ENCODE measurements at places on chromosomes 7 and 10.

DNA sequence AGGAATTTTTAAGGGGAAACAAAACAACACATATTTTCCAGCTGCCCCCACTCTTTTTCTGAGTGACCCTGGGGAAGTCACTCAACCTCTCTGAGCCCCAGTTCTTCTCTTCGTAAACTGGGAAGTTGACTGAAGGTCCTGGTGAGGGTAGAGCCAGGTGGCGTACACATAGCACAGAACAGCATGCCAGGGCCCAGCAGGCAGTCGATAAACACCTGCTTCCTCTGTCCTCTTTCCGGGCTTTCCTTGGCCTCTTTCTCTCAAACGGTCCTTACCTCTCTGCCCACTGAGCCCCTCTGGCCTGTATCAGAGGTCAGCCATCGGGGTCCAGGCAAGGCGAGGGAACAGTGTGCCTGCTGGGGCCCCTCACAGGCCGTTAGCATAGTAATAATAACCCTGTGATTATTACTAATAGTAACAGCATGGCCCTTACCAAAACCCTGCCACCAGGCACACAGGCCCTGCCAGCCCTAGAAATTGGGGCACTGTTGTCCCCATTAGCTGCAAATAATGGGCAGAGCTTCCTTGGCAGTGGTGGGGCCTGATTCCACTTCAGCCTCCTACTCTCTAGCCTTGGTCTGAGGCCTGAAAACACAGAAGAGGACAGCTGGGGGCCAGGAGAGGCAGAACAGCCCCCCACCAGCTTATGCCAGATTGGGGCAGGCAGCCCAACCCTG lies 37.3 kb upstream of the SLC29A3 start:
- DNase-seq: no peak
- no peaks in the 10 kb centered on the region for H3K36me3 ChIP-seq
- H3K4me3 ChIP-seq: no peak overlapping the region
- H3K4me1 ChIP-seq: peaks cover 12% of the 10 kb centered on the region

GRCh38 chr7:158887594-158887993 lies 31.2 kb downstream of the DYNC2I1 start:
- H3K36me3 ChIP-seq: peaks cover 57% of the 10 kb centered on the region
- H3K4me3 ChIP-seq: no peak overlapping the region
- no peak overlapping the region for H3K27ac ChIP-seq
- no peaks in the 10 kb centered on the region for H3K27me3 ChIP-seq
- no peaks in the 10 kb centered on the region for H3K4me1 ChIP-seq
- DNase-seq: no peak

GRCh38 chr7:144982133-144982532 lies 146.3 kb upstream of the TPK1 start:
- DNase-seq: no peak
- H3K27ac ChIP-seq: no peak overlapping the region
- H3K27me3 ChIP-seq: peaks cover 1% of the 10 kb centered on the region

DNA sequence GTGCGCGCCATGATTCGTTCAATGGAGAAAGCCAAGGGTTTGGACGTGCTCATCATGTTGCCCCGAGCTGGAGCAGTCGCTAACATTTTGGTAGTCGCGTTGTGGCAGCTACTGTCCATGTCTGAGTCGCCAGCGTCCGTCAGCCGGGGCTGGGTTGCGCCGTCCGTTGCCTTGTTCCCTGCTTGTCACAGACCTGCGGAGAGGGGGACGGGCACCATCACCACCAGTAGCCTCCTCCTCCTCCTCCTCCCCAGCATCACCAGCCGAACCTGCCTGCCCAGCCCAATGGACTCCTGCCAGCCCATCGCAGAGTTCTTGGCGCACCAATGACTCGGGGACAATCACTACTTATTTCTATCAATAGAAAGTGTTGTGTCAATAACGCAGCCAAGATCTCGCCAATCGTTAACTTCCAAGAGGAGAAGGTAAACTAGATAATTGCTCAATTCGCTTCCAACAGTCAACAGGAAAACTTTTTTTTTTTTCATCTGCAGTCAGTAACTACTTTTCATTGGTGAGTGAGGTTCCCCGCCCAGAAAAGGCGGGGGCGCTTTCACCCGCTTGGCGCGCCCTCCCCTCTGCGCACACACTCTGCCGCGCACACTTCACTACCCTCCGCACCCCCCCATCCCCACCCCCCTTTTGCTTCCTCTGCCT lies at the start of gene FEZF1:
TSS of gene FEZF1 (minus strand) at position 432 of the 657 bp plus-strand sequence. CDS start at position 119, 313 bp downstream.
- H3K4me3 ChIP-seq: peak within 1 kb of the TSS; percentile 8
- DNase-seq: peak; percentile 84
- H3K36me3 ChIP-seq: peaks cover 12% of the 10 kb centered on the region
- H3K4me1 ChIP-seq: peaks cover 23% of the 10 kb centered on the region

- no peaks in the 10 kb centered on the region for H3K4me1 ChIP-seq
- no peak for DNase-seq
- H3K4me3 ChIP-seq: peak overlapping the region; percentile 96
- no peak overlapping the region for H3K27ac ChIP-seq
Observed at GRCh38 chr7:134315679-134316538, 821 bp downstream of the SLC35B4 start.

DNA sequence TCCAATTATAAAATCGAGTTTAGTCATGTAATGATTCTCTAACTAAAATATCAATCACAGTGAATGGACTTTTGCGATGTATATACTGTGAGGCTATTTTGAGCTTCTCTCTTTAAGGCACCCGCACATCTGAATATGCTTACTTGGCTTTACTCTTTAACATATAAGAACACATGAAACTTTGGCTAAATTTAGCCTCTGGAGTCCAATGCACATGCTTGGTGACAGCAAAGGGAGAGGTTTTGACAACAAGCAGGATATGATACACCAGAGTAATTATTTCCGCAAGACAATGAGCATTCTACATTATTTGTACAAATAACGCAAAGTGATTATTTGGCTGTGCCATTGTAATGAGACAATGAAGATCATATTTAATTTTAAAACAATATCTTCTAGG lies 72.4 kb downstream of the ARID5B start:
- no peak for DNase-seq
- no peaks in the 10 kb centered on the region for H3K4me1 ChIP-seq
- H3K4me3 ChIP-seq: no peak overlapping the region
- H3K27ac ChIP-seq: no peak overlapping the region
- H3K36me3 ChIP-seq: no peaks in the 10 kb centered on the region
- no peaks in the 10 kb centered on the region for H3K27me3 ChIP-seq

GRCh38 chr7:7964250-7964649 lies 4.3 kb upstream of the GLCCI1 start:
- H3K27me3 ChIP-seq: no peaks in the 10 kb centered on the region
- no peaks in the 10 kb centered on the region for H3K36me3 ChIP-seq
- DNase-seq: no peak
- H3K27ac ChIP-seq: no peak overlapping the region

DNA sequence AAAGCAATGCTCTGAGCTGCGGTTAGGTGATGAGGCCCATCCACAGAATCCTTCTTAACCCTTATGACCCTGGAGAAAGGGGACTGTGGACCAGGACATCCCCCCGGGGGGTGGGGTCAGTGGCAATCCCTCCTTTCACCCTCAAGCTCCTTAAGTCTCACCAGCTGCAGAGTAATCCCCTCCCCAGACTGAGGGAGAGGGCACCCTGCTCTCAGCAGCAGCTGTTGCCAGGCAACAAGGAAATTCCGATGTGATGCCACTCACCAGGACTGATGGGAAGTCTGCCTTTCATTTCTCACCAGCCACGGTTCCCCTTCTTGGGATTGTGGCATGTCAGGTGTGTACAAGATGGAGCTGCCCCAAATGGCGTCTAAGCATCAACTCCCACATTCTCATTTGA lies 129.6 kb downstream of the DOCK1 start:
- peaks cover 5% of the 10 kb centered on the region for H3K4me1 ChIP-seq
- H3K27me3 ChIP-seq: no peaks in the 10 kb centered on the region
- H3K27ac ChIP-seq: no peak overlapping the region
- H3K36me3 ChIP-seq: peaks cover 94% of the 10 kb centered on the region

DNA sequence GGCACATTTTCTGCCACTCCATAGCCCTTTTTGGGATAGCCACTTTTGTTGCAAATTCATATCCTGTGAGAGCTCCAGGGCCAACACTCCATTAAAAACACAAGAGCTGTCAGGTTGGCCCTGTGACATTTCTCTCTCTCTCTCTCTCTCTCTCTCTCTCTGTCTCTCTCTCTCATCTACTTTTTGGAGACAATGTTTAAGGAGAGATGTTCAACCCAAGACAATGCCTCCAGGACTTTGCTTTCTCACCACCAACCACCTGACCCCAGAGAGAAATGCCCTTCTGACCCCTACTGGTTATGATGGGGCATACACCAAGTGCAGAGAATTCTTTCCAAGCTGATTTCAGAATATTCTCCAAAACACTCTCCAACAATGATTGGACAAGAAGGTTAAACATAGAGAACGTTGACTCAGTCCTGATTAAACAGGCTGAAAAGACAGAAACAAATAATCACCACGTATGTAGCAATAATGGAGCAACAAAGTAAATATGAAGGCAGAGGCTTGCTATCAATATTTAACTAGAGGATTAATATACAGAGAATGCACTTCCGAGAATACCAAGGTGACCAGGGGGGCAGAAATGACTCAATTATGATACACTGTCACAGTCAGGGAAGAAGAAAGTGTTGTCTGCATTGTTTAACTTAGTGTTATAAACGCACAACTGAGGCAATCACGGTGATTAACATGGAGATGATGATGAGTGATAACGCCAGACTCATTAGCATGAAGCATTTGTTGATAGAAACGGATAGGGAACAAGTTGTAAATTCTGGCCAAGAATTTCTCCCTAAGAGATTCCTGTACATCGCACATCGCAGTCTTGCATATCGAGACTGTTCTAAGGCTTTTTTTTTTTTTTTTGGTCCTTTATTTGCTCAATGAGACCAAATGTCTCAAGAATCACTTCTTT lies 178.5 kb downstream of the NRP1 start:
- no peaks in the 10 kb centered on the region for H3K4me1 ChIP-seq
- H3K4me3 ChIP-seq: no peak overlapping the region
- H3K27ac ChIP-seq: no peak overlapping the region
- peaks cover 54% of the 10 kb centered on the region for H3K27me3 ChIP-seq
- DNase-seq: no peak
- no peaks in the 10 kb centered on the region for H3K36me3 ChIP-seq

DNA sequence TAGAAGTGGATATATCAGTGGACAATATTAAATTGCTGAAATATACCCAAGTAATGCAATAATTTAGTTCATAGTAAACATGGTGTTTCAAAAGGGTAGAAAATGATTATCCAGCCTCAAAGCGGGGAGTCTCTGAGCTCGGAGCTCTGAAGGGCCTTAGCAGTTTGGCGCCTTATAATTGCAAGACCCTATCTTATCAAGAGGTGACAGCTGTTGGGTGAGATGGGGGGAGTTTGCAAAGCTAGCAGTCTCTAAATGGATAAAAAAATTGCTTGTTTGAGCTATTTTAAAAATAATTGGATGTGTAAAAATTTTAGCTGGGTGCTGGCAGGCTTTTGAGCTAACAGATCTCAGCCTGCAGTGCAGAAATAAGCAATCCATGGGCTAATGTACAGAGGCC lies 219.2 kb downstream of the CCSER2 start:
- H3K27ac ChIP-seq: no peak overlapping the region
- H3K4me3 ChIP-seq: no peak overlapping the region
- H3K27me3 ChIP-seq: peaks cover 5% of the 10 kb centered on the region
- H3K4me1 ChIP-seq: no peaks in the 10 kb centered on the region
- H3K36me3 ChIP-seq: no peaks in the 10 kb centered on the region

DNA sequence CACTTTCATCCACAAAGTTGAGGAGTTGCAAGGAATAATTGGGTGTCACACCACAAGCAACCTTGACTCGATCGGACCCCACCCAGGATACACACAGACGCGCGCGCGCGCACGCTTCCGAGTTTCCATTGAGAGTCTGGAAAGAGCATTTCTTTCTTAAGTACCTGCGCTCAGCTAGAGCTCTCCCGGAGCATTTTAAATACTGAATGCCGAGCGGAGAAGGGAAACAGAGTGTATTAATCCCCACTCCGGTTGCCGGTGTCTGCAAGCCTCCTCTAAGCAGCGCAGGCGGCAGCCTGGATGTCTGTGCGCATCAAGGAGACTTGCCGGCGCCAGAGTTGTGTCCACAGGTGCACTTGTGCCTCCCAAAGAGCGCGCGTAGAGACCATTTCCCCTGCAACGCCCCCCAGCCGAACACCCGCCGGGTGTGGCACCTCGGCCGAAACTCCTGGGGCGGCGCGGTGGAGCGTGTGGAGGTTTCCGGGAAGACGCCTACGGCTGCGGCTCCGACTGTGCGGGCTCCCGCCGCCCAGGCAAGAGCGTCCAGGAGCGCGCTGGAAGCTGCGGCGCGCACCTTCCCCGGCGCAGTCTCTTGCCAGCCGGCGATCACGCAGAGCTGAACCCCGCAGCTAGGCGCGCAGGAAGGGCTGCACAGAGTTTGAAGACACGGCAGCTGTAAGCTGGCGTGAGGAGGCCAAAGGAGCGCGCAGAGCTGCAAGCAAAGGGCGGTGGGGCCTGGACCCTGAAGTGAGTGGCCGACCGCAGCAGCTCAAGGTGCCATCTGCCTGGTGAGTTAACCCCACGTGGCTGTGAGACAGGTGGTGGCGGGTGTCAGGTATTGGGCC lies 1.1 kb upstream of the FEZF1 start:
- H3K4me1 ChIP-seq: peaks cover 26% of the 10 kb centered on the region
- H3K36me3 ChIP-seq: peaks cover 12% of the 10 kb centered on the region
- DNase-seq: no peak
- peaks cover 100% of the 10 kb centered on the region for H3K27me3 ChIP-seq
- peak overlapping the region; percentile 87 for H3K27ac ChIP-seq

DNA sequence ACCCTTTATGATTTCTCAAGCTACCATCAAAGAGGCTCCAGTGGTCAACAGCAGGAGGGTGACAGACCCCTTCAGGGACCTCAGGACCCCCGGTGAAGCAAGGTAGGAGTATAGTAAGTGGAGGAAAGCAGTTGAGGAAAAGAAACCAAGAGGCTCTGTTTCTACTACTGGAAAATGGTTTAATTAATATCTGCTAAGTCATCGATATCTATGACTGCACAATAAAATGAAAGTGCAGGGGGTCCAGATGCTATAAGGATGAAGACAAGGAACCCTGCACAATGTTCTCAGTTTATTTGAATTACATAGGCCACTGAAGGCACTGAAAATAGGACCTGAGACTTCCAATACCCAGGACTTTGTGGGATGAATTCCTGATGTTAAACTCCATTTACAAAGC lies 23.7 kb downstream of the AMPH start:
- no peak overlapping the region for H3K4me3 ChIP-seq
- H3K36me3 ChIP-seq: no peaks in the 10 kb centered on the region
- H3K4me1 ChIP-seq: no peaks in the 10 kb centered on the region
- no peak overlapping the region for H3K27ac ChIP-seq
